Dorsolateral prefrontal cortex (tissue), 122 donors: ENCODE measurements at places on chromosomes 3 and 15. TPM values are rescaled to one million over a fixed set of nuclear protein-coding genes. Genes with fewer than 3 reads are reported as not detected.

- no peak for DNase-seq
Measured at GRCh38 chr15:88487178-88487795, 19.8 kb downstream of the MRPS11 start.

DNA sequence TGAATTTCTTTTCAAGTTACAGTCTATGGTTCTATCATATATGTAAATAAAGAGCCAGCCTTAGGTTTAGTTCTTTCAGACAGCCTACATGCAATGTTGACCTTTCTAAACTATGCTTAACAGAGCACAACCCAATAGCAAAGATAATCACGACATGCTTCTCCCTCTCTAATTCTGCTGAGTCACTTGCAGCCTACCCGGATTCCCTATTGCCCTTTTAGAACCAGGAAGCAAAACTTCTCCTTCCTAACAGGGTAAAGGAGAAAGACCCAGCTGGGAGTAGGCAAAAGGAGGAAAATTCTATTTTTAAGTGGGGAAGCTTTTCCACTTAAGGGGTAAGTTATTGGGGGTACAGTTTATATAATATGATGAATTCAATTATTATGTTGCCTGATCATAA is 79.3 kb downstream of the SLC7A14 start:
- no peak for DNase-seq

DNA sequence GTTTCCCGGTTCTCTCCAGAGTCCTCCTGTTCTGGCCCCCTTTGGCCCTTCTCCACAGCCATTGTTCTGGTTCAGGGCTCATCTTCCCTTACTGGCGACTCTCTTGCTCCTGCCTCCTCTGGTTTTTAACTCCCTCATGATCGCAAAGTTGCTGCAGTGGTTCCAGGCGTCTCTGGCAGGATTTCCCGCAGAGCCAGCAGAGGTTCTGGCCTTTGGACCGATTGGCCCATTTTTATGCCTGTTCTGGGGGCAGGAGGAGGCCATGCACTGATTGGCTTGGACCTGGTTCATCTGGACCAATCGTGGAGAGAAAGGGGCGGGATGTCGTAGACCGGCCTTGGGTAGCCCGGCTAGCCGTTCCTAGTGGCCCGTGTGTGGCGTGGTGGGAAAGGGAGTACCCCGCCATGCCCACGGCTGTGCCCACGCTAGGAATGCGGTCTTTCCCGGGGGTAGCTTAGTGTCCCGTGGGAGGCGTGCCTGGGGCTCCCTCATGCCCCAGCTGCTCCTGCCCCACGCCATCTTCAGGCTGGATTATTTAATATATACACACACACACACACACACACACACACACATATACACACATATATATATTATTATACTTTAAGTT is 113.4 kb downstream of the FBLN2 start:
- no peak for DNase-seq

GRCh38 chr3:183255348-183255730 is 2.3 kb downstream of the B3GNT5 start:
- DNase-seq: no peak

GRCh38 chr3:47841786-47842349 is 38.9 kb downstream of the DHX30 start:
- no peak for DNase-seq

- no peak for DNase-seq
Measured at GRCh38 chr3:184683900-184684560, 27.8 kb downstream of the MAGEF1 start.

- no peak for DNase-seq
Measured at GRCh38 chr3:8970971-8971589, 7.8 kb upstream of the RAD18 start.

GRCh38 chr15:29925227-29926082 is 103.2 kb upstream of the TJP1 start:
- no peak for DNase-seq

DNA sequence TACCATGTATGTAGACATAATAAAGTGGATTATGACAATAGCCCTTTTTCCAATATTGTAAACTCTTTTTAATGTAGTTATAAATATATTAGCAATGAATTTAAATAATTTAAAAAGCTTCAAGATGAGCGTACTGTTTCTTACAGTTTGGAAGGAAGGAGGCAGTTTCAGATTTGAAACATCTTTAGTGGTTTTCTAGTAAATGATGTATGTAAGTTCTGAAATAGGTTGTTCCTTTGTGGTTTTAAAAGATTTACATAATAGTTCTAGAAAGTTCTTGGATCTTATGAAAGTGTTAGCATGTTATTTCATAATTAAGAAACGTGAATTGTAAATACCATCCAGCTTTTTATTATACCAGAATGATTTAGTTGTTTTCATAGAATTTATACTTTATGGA is 16.0 kb downstream of the DNAJC19 start:
- DNase-seq: no peak

- no peak for DNase-seq
Measured at GRCh38 chr15:100944244-100944895, 25.2 kb downstream of the LRRK1 start.

- DNase-seq: no peak
Measured at GRCh38 chr3:120678331-120678947, 3.6 kb downstream of the HGD start.

DNA sequence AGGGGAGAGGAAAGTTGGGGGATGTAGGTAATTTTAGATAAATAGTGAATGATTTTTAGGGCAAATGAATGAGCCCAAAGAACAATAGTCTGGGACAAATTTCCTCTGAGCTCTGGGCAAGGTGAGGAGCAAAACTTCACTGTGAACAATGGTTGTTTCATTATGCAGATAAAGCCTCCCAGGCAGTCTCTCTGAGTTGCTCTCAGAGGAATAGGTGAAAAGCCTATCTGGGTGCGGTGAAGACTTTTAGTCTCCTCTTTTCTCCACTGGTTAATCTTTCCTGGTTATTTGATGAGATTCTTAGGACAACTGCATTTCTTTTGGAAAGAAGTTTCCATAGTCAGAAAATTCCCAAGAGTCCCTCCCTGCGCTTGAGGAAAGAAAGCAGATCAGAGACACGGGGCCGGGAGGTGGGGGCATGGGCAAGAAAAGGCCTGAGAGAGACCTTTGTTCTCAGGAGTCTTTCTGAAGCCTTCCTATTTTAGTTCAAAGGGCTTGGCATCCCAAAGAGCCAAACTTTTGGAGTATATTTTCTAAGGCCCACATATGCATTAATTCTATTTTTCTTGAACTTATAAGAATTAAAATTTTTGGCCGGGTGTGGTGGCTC is 353.6 kb upstream of the SLCO3A1 start:
- no peak for DNase-seq

- no peak for DNase-seq
Measured at GRCh38 chr3:105584003-105584790, 217.5 kb downstream of the ALCAM start.

Gene MASP1
- 16.0 TPM for total RNA-seq

Gene SRPRB
- total RNA-seq: 48.6 TPM

Gene GOLGA8J
- total RNA-seq: not detected

Gene XCR1
- total RNA-seq: not detected

Gene ASB14
- 0.15 TPM for total RNA-seq

Gene ARGFX
- not detected for total RNA-seq
